Astrocyte (in vitro differentiated cells and primary cell): ENCODE measurements at places on chromosomes 3 and 15. TPM values are rescaled to one million over a fixed set of nuclear protein-coding genes. Genes with fewer than 3 reads are reported as not detected.

The TGM4 gene
- 0.18 TPM in 1 of 2 replicates, not detected in the other for total RNA-seq

- DNase-seq = no peak
- no peak overlapping the region for H3K4me3 ChIP-seq
- H3K27ac ChIP-seq = no peak overlapping the region
- no peaks in the 10 kb centered on the region for H3K4me1 ChIP-seq
Observed at GRCh38 chr3:122430371-122430770, 14.5 kb upstream of the WDR5B start.

The OCA2 gene
- total RNA-seq = 2.4 and 2.9 TPM in 2 replicates

The SEC61A1 gene
- 400 and 432 TPM in 2 replicates for total RNA-seq

The LDHAL6B gene
- total RNA-seq = not detected in 2 replicates

DNA sequence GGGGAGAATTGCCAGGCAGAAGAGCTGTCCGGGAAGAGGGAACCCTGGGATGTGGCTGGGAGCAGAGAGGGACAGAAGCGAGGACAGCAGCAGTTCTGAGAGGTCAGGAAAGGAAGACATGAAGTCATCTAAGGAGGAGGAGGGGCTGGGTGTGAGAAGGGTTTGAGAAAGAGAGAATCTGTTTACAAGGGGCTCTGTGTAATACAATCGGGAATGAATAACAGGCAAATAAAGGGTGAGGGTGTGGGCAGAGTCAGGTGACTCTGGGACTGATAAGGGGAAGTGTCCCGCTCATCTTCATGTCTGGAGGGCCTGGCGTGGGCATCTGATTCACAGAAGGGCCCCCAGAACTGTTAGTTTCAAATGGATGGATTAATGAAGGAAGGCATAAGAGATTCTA, 191.3 kb downstream of the XXYLT1 start:
- no peaks in the 10 kb centered on the region for H3K36me3 ChIP-seq
- H3K27ac ChIP-seq = no peak overlapping the region
- H3K27me3 ChIP-seq = no peaks in the 10 kb centered on the region
- no peak overlapping the region for H3K4me3 ChIP-seq
- H3K4me1 ChIP-seq = peaks cover 9% of the 10 kb centered on the region

The ZNF660 gene
- total RNA-seq = 5.5 and 6.7 TPM in 2 replicates
